ENCODE measurements at places on chromosomes 4 and X.

DNA sequence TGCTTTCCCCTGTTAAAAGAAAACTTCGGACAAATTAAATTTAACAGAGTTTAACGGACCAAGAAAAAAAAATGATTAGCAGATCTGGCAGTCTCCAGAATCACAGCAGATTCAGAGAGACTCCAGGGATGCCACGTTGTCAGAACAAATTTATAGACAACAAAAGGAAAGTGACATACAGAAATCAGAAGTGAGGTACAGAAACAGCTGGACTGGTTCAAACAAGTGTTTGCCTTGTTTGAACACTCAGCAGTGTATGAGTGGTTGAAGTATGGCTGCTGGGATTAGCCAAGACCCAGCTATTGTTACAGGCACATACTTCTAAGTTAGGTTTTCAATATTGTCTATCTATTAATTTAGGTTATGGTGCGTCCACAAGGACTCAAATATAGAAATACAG is 19.1 kb downstream of the PIR start:
- DNase-seq = no peak

- DNase-seq = no peak
Observed at GRCh38 chr4:20185103-20185502, 66.6 kb upstream of the SLIT2 start.

DNA sequence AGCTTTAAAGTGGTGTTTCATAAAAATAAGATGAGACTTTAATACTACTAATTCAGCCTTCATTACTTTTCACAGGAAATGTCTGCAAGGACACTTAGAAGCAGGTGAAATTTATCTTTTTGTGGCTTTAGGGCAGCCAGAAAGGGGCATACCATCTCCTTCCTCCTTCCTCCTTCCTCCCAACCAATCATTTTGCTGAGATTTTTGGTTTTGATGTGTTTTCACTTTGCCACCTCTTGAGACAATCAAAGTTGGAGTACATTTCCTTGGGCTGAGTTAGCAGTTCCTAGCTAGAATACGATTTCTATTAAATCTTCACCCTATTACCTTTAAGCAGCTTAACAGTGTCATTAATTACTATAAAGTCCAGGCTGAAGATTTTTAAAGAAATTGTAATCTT is 5.1 kb upstream of the NDST3 start:
- DNase-seq = no peak

GRCh38 chr4:144644368-144645101 is 1.4 kb upstream of the HHIP start:
- DNase-seq = no peak

- DNase-seq = no peak
Observed at GRCh38 chr4:38173935-38174518, 213.8 kb downstream of the PTTG2 start.

GRCh38 chr4:102298716-102299115 is 46.6 kb downstream of the SLC39A8 start:
- no peak for DNase-seq

- peak; percentile 39 for DNase-seq
Observed at GRCh38 chr4:978957-979701, 5.8 kb upstream of the DGKQ start.

DNA sequence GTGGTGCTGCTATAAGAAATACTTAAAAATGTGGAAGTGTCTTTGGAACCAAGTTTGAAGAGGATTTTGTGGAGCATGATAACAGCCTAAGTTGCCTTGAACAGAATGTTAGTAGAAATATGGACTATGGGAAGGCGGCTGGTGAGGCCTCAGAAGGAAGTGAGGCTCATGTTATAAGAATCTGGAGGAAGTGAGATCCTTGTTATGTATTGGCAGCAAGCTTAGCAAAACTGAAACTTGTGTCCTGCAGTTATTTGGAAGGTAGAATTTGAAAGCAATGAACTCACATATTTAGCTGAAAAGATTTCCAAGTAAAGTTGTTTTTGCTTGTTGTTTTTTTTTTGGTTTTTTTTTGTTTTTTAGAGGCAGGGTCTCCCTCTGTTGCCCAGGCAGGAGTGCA is 13.6 kb upstream of the MED14 start:
- no peak for DNase-seq

DNA sequence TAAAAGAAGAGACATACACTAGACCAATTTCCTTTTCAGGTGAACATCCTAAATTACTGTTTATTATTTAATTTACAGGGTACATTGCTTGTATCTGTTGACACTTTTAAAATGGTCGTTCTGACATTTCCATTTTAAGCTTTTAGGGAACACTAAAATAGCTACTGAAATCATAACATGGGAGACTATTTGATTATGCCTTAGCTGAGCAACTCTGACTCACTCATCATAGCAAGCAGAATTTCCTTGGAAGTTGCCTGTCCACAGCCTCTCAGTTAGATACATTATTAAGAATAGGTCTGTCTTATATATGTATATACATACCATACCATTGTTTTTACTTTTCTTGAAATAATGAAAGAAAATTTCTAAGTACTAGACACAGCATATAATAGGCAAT is 22.0 kb downstream of the GUCY1B1 start:
- DNase-seq = peak; percentile 50

- DNase-seq = no peak
Observed at GRCh38 chrX:50805276-50805675, 8.7 kb downstream of the SHROOM4 start.

- DNase-seq = peak; percentile 96
Observed at GRCh38 chr4:5863461-5864113, 29.3 kb downstream of the CRMP1 start.

DNA sequence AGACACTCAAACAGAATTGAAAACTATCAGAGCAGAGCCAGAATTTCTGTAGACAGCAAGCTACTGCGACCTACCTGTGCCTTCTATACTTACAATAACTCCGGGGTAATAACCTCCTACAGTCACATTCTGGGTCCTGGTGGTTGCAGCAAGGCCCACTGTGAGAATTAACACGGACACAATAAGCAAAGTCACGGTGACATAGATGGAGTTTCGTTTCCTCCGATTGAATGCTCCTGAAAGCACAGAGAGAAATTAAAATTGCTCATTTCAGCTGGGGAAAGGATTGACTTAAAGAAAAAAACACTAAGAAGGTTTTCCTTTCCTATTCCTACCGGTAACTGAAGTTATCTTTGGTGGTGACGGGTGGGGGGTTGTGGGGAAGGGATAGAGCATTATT is 7.0 kb downstream of the TMEM255A start:
- no peak for DNase-seq

- peak; percentile 27 for DNase-seq
Observed at GRCh38 chr4:15665753-15666365, 10.7 kb upstream of the FBXL5 start.
